ENCODE measurements at places on chromosomes 13 and 19. TPM values are rescaled to one million over a fixed set of nuclear protein-coding genes. Genes with fewer than 3 reads are reported as not detected.

KLF1 gene
- 0.17 TPM for polyA plus RNA-seq

DAND5 gene
- polyA plus RNA-seq, result 0.18 TPM

KLK2 gene
- 0.27 TPM for polyA plus RNA-seq

PLVAP gene
- 123 TPM for polyA plus RNA-seq

EDDM13 gene
- 5.0 TPM for polyA plus RNA-seq

SIGLEC14 gene
- polyA plus RNA-seq, result 0.47 TPM

DHX34 gene
- polyA plus RNA-seq, result 12.5 TPM

IGFL3 gene
- polyA plus RNA-seq, result not detected

NLRP4 gene
- polyA plus RNA-seq, result not detected

PRRG2 gene
- 7.3 TPM for polyA plus RNA-seq

APOE gene
- 288 TPM for polyA plus RNA-seq

NBEA gene
- polyA plus RNA-seq, result 19.8 TPM

KIR3DL1 gene
- polyA plus RNA-seq, result not detected

STARD13 gene
- 21.3 TPM for polyA plus RNA-seq

DNA sequence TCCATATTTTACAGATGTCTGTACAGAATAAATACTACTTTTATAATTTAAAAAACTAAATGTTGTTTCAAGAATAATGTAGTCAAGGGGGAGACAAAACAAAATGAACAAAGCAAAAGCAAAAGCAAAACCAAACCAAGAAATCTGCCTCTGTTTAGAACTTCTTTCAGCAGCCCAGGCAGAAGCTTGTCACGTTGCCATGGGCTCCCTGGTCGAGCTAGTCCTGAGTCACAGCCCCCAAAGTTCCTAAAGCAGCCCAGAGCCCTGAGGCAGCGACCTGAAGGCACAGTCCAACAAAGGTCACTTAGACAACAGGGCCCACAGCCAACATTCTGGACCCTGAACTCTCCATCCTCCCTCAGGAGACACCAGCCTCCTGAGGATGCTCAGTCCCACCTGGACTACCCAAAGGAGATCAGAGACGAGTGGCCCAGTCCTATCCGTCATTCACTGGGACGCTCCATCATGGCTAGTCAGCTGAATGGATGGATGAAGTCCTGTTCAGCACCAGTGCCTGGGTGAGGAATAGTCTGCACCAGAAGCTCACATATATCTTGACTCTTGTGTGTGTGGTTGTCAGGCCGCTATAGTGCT, 41.7 kb downstream of the SIAH3 start:
- no peak for DNase-seq

DNA sequence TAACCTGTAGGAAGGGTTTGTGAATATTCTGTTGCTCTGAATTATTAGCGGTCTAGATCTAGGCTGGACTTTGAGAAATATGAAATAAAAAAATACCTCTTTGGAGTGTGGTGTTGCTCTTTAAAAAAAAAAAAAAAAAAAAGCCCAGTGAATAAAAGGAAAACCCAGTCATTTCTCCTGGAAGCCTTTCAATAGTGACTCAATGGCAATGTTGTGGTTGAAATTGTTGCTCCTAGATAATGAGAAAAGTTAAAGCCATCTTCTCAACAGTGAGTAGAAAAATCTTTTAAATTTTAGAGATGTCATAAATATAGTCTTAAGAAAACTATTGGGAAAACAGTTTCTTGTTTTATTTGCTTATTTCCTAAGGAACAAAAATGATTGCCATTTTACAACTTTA, 135.3 kb downstream of the RFC3 start:
- no peak for DNase-seq

DNA sequence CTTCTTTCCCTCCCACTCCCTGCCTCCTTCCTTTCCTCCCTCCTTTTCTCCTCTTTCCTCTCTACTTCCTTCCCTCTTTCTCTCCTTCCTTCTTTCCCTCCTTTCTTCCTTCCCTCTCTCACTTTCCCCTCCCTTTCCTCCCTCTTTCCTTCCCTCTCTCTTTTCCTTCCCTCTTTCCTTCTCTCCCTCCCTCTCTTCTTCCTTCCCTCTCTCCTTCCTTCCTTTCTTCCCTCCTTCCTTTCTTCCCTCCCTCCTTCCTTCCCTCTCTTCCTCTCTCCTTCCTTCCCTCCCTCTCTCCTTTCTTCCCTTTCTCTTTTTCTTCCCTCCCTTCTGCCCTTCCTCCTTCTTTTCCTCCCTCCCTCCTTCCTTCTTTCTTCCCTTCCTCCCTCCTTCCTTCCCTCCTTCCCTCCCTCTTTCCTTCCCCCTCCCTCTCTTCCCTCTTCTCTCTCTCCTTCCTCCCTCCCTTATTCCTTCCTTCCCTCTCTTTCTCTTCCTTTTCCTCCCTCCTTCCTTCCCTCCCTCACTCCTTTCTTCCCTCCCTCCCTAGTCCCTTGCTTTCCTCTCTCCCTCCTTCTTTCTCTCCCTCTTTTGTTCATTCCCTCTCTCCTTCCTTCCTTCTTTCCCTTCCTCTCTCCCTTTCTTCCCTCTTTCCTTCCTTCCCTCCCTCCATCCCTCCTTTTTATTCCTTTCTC, 443.9 kb downstream of the ZNF536 start:
- no peak for DNase-seq

- no peak for DNase-seq
Observed at GRCh38 chr13:21079761-21080592, 18.6 kb upstream of the LATS2 start.

GRCh38 chr19:48372904-48373303, 8.7 kb downstream of the SYNGR4 start:
- peak; percentile 75 for DNase-seq

DNA sequence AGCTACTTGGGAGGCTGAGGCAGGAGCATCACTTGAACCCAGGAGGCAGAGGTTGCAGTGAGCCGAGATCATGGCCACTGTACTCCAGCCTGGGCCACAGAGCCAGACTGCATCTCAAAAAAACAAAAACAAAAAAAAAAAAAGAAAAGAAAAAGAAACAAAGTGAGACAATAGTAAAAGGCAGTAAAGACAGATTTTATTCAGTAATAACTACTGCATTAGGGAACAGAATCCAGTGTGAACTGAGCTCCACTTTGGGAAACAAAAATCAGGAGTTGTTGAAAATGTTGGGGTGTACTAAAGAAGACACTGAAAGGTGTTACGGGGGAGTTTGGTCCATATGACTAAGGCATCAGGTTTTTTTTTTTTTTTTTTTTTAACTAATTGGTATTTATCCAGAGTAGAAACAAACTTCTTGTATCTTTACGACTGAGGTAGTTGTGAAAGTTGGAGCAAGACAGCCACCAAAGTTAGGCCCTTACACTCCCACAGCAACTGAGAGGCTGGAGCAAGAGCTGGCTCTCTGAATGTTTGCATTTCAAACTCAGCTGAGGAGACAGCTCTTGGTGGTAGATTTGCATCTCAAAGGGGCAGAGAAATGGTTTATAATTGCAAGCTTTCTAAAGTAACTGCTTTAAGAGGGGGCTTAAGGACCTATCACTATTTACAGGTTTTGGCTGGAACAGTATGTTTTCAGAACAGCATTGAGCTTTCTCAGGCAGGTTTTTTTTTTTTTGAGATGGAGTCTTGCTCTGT, 24.2 kb downstream of the ZNF607 start:
- DNase-seq, result no peak

GRCh38 chr13:66795636-66796035, 434.5 kb downstream of the PCDH9 start:
- DNase-seq, result no peak

GRCh38 chr13:91580749-91581148, 182.3 kb downstream of the GPC5 start:
- no peak for DNase-seq

GRCh38 chr19:16249826-16250404, 52.2 kb downstream of the AP1M1 start:
- no peak for DNase-seq

DNA sequence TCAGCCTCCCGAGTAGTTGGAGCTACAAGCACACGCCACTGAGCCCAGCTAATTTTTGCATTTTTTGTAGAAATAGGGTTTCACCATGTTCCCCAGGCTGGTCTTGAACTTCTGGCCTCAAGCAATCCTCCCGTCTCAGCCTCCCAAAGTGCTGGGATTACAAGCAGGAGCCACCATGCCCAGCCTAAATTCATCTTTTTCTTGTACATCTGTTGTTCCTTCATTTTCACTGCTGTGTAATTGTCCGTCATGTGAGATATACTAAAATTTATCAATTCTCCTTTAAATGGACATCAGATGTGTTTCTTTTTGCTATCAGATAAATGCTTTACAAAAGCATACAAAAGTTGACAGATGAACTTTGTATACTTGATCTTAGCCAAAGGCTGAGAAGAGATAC, 22.9 kb downstream of the DYRK1B start:
- no peak for DNase-seq

- DNase-seq, result no peak
Observed at GRCh38 chr19:5028229-5028886, 59.4 kb downstream of the KDM4B start.

- DNase-seq, result peak; percentile 73
Observed at GRCh38 chr19:39199025-39199424, 2.3 kb downstream of the NCCRP1 start.

DNA sequence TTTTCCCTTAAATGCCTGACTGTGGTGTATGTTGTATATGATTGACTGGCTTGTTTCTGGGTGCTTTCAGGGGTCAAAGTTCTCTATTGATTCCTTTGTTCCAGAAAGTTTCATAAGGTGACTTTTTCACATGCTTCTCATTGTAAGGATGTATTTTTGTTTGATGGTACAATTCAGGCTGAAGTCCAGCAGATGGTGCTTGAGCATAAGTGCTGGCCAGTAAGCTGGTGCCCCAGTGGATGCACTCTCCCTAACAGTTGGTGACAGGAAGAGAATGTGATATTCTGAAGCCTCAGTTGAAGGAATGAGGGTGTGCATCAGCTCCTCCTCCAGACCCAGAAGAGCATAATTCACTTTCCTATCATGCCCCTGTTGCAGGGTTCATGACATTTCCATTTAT, 1941.6 kb upstream of the PRR20A start:
- DNase-seq, result no peak

DNA sequence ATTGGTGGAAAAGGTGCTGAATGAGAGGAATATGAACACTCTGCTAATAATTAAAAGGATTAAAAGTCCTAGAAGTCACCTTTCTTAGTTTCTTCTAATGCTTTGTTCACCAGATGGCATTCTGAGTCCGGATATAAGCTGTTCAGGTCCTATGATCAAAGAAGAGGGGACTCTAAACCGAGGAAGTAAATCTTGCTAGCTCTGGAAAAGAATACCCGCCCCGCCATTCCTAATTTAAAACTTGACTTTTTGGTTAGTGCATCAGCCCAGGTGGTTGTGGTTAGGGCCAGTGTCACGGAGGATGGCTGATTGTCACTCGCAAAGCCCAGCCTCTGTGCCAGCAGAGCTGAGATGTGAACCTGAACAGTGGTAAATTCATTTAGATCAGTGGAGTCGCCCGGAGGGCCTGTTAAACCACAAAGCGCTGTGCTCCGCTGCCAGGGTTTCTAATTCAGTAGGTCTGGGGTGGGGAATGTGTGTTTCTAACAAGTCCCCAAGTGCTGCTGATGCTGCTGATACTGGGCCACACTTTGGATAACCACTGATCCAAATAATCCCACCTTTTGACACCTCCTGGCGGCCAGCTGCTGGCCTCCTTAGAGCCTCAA, 425.4 kb downstream of the DCT start:
- peak; percentile 50 for DNase-seq

DNA sequence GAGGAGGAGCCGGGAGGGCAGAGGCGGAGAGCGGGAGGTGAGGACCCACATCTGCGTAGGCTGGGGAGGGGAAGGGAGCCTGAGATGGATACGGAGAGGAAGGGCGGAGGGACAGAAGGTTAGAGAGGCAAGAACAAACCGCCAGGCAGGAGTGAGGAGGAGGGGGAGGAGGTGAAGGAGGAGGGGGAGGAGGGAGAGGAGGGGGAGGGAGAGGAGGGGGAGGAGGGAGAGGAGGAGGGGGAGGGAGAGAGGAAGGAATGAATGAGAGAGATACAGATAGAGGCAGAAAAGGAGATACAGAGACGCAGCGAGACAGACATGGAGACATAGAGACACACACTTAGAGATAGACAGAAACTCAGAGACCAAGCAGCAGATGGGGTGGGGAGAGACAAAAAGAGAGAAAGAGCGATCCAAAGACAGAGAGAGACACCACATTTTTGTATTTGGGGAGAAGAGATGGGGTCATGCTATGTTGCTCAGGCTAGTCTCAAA, 782 bp upstream of the CA11 start:
- DNase-seq, result no peak

DNA sequence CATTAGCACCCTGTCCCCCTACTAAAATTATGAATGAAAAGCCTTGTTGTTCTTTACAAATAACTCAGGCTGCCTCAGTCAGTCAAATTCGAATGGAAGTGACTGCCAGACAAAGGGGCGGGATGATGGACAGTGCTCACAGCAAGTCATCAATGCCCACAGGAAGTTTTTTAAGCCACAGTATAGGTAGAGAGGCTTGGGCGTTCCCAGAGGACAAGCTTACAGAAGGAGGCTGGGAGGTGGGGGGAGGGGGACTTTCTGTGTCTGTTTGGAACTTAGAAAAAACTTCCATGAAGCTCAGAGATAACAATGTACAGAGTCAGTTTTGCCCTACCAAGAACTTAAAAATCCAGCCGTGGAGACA, 18.5 kb upstream of the SPRY2 start:
- DNase-seq, result no peak

DNA sequence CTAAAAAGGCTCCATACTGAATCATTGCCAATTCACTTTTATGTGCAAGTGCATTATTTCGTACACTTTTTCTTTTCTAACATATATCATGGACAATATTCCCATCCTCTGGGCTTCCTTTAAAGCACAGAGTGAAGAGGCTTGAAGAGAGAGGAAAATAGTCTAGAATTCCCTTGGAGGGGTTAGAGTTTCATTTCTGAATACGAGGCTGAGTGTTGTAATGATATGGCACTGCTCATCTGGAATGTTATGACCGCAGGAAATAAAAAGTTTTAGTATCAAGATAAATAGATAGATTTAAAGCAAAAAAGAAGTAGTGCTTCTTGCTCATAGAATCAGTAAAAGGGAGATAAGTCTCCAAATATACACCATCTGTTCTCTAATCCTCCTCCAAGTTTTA, 412.3 kb upstream of the SLITRK1 start:
- DNase-seq, result no peak

- DNase-seq, result no peak
Observed at GRCh38 chr13:59112221-59112718, 1051.5 kb downstream of the DIAPH3 start.

DNA sequence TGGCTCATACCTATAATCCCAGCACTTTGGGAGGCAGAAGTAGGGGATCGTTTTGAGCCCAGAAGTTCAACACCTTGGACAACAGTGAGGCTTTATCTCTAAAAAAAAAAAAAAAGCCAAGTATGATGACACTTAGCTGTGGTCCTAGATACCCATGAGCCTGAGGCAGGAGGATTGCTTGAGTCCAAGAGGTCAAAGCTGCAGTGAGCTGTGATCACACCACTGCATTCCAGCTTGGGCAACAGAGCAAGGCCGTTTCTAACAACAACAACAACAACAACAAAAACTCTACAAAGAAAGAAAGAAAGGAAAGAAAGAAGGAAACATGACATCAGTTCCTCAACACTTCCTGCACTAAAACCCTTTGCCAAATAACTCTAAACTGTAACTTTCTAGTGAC, 265.1 kb upstream of the DACH1 start:
- DNase-seq, result no peak

GRCh38 chr13:27250833-27251165, 559 bp upstream of the RPL21 start:
- no peak for DNase-seq

- DNase-seq, result no peak
Observed at GRCh38 chr13:41387576-41387975, 69.8 kb upstream of the RGCC start.

GRCh38 chr13:50417597-50417996, 402.4 kb downstream of the KCNRG start:
- no peak for DNase-seq

- DNase-seq, result no peak
Observed at GRCh38 chr19:6667114-6667627, 2.8 kb downstream of the TNFSF14 start.

GRCh38 chr13:113009743-113010509, 40.9 kb downstream of the MCF2L start:
- DNase-seq, result no peak

Data from left kidney (tissue), 8 donors.